CD4-positive, alpha-beta T cell (primary cell): ENCODE measurements at places on chromosomes 6 and 20. TPM values are rescaled to one million over a fixed set of nuclear protein-coding genes. Genes with fewer than 3 reads are reported as not detected.

GRCh38 chr6:140879946-140880345 lies 1252.8 kb upstream of the GJE1 start:
- DNase-seq: no peak

GRCh38 chr20:25129908-25130307 lies 48.0 kb upstream of the VSX1 start:
- no peak for DNase-seq

DNA sequence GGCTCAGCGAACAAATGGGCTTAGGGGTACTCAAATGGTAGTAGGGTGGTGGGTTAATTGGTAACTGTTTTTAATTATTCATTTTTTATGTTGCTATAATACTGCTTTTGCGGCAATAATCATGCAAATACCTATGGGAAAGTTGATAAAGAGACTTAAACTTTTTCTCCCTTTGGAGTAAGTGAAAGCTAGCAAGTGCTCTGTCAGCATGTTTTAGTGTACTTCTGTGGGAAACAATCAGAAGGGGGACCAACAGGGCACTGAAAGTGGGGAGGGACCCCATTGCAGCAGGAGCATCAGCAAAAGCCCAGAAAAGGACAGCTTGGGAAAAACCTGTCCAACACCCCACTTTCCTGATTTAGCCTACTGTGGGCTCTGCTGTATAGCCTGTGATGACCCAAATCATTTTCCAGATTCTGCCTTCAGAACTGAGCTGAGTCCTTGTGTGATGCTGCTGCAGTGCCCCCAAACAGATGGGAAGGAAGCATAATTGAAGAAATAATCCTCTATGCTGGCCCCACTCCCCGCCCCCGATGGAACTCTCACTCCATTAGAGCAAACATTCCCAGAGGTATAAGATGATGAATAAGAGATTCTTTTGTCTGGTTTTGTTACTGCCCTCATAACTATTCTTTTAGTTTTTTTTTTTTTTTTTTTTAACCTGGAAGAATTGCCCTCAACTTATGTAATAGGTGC lies 322.8 kb downstream of the CD83 start:
- no peak for DNase-seq

The OTOR gene
- total RNA-seq: not detected

GRCh38 chr6:123215211-123215610 lies 219.2 kb downstream of the CLVS2 start:
- no peak for DNase-seq

DNA sequence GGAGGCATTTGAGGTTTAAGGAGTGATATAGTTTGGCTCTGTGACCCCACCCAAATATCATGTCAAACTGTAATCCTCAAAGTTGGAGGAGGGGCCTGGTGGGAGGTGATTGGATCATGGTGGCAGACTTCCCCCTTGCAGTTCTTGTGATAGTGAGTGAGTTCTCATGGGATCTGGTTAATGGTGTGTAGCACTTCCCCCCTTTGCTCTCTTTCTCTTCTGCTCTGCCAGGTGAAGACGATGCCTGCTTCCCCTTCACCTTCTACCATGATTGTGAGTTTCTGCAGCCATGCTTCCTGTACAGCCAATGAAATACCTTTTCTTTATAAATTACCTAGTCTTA lies 1.7 kb upstream of the HDDC2 start:
- DNase-seq: no peak

- no peak for DNase-seq
Measured at GRCh38 chr6:23611776-23612381, 514.1 kb upstream of the NRSN1 start.

The TGM6 gene
- not detected for total RNA-seq
